ENCODE measurements at places on chromosomes 3 and 15. TPM values are rescaled to one million over a fixed set of nuclear protein-coding genes. Genes with fewer than 3 reads are reported as not detected.

TBL1XR1 gene
- total RNA-seq: 109 TPM

TJP1 gene
- total RNA-seq: 102 TPM

IQCH gene
- 2.1 TPM for total RNA-seq

CCR1 gene
- total RNA-seq: not detected

CHRM5 gene
- 0.04 TPM for total RNA-seq

LTK gene
- 0.29 TPM for total RNA-seq

LNP1 gene
- 5.2 TPM for total RNA-seq

ESYT3 gene
- total RNA-seq: 1.6 TPM

AGTR1 gene
- 0.15 TPM for total RNA-seq

ZNF592 gene
- total RNA-seq: 12.3 TPM

SPATA12 gene
- total RNA-seq: 0.47 TPM

CSNK1G1 gene
- 9.8 TPM for total RNA-seq

EDC3 gene
- total RNA-seq: 15.6 TPM

ITIH4 gene
- total RNA-seq: not detected

CFAP20DC gene
- 13.8 TPM for total RNA-seq

GNAI2 gene
- 254 TPM for total RNA-seq

PATL2 gene
- total RNA-seq: 0.15 TPM

TRIM42 gene
- total RNA-seq: not detected

LRRC34 gene
- 3.8 TPM for total RNA-seq

PRSS50 gene
- total RNA-seq: not detected

MTHFS gene
- total RNA-seq: 53.1 TPM

LIPC gene
- total RNA-seq: not detected

MRPL47 gene
- 68.0 TPM for total RNA-seq

ALAS1 gene
- 69.5 TPM for total RNA-seq

SNUPN gene
- 13.5 TPM for total RNA-seq

CDC25A gene
- total RNA-seq: 42.4 TPM

IQCF5 gene
- total RNA-seq: not detected

RYR3 gene
- not detected for total RNA-seq

TRPM7 gene
- 16.8 TPM for total RNA-seq

Measured in PC-3 (cell line).